Ureter (tissue), 1 donor: ENCODE measurements at places on chromosomes 4 and X.

GRCh38 chr4:186104890-186105646 is 564 bp downstream of the FAM149A start:
- DNase-seq: no peak

DNA sequence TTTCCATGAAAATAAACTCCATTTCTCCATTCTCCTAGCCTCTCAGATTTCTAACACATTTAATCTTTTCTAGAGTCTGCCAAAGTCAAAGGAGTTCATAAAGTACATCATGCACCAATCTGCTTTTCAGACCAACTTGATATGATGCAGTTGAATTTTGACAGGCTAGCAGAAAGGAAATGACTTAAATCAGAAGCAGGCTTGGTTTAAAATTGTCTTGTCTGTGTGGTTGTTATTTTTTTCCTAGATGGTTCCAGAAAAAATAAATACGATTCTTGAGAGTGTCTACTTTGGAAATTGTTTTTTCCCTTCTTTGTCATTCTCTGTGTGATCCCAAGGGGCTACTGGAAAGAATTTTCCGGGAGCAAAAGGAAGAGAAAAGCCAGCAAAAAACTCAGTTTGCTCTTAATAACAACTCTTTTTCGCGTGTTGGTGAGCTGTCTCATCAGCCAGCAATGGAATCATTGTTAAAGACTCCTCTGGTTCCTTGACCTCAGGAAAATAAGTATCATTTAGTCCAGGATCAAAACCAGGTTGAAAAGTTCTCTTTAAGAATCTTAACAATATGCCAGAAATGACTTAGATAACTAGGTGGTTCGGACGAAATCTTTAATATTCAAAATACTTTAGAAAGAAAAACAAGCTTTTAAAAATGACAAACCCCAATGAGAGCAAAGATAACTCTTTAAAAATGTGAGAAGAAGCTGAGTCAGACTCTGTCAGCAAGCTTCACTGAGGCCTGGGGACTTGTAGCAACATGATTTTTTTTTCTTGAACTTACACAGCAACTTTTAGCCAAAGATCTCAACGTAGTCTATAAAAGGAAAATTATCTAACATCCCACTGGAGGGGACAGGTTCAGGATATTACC is 49.7 kb upstream of the GAB1 start:
- no peak for DNase-seq

DNA sequence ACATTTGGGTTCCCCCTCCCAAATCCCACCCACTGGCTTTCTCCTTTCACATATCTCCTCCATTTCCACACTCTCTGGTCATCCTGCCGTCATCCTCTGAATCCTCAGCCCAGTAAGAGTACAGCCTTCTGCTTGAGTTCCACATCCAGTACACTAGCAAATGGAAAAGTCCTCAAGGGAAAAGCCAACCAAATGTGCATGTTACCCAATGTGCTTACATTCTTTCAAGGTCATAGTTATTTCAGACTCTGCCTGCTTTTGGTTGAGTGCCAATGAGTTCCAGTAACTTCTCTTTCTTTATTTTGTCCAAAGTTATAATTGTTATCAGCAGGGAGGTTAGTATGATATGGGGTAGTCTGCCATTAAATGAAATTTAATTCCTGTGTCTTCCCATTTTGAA is 78.1 kb downstream of the SRPX start:
- no peak for DNase-seq

- no peak for DNase-seq
Measured at GRCh38 chr4:138740816-138741745, 274.5 kb upstream of the NOCT start.

- no peak for DNase-seq
Measured at GRCh38 chr4:3801931-3802550, 35.9 kb downstream of the ADRA2C start.

DNA sequence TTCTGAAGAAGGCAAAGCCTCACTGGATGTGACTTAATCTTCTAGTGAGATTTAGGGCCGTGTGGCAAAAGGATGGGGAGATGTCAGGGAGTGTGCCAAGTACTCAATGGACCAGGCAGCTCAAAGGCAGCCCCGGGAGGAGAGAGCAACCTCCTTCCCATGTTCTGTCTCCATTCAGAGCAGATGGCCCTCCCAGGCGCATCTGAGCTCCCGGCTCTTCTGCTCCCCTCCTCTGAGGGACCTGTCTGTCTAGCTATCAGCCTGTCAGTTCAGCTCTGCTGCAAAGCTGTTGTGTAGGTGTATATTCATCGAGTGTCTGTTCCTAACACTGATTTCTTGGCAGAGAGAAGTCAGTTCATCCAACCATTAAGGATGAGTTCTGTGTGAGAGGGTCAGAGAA is 10.9 kb upstream of the PORCN start:
- DNase-seq: no peak

DNA sequence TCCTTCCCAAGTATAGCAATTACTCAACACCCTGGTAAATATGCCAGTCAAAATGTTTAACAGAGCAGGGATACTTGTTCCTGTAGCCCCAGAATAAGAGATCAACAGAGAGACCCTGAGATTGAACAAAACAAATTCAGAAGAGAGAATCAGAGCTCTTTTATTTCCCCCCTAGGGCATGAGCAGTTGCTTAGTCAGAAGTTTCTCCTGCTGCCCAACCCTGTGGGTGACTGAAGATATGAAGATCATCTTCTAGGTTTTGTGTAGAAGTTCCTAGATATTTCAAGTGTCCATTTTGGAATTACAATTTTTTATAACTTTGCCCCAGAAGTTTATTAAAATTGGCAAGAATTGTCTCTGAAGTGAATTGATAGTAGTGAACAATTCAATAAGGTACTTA is 59.1 kb upstream of the RXFP1 start:
- DNase-seq: no peak

GRCh38 chr4:173493041-173493440 is 37.0 kb downstream of the HAND2 start:
- no peak for DNase-seq

DNA sequence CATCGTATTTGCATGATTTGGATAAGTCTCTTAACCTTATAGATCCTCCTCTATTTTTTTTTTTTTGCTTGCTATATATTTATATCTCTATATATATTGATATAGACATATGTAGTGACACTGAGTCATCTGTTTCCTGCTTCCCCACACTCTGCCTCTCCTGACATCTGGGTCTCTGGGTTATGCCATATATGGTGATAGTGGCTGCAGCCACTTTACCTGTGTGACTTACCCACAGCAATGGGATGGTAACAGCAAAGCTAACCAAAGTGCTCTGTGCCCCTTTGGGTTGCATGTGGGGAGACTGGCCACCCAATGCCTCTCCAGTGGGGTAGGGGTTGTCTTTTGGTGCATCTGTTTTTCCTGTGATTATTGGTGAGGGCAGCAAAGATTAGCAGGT is 14.5 kb downstream of the CMC4 start:
- no peak for DNase-seq

GRCh38 chr4:8507196-8507570 is 66.6 kb downstream of the TRMT44 start:
- DNase-seq: no peak

GRCh38 chrX:50180073-50180940 is 20.5 kb downstream of the AKAP4 start:
- DNase-seq: no peak

- peak; percentile 29 for DNase-seq
Measured at GRCh38 chr4:8643986-8644385, 51.4 kb downstream of the CPZ start.

GRCh38 chrX:64975491-64975890 is 759 bp downstream of the ZC4H2 start:
- DNase-seq: no peak

DNA sequence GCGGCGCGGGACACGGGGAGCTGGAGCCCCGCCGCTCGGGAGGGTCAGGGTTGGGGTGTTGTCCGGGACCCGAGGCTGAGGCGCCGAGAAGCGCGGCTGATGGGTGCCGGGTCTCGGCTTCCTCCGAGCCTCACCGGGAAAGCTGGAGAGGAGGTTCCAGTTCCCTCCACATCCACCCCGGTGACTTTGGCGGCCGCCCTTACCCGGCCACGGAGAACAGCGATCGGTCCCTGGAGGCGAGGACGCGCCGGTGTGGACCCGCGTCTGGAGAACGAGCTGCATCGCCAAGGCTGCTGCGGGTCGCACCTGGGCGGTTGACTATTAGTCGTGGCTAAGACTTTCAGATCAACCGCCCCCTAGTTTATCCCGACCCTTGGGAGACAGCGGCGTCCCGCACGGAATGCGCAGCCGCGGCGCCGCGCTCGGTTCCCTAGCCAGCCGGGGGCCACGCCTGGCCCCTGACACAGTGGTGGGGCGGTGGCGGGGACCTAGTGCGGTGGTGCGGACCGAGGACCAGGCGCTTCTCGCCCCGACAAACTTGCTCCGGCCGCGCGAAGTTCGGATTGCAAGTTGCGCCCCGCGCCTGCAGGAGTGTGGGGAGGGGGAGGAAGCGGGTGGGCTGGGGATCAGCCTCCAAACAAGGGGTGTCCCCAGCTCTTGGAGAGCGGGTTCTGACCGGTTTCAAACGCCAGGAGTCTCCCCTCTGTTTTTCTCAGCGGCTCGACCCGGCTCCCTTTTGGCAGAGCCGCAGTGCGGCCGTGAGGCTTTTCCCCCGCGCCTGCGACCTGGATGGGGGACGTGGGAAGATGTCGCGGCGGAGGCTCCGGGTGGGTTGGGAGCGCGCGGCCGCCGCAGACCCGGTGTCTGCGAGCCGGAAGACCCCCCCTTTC is 568 bp downstream of the FHDC1 start:
- DNase-seq: peak; percentile 48

DNA sequence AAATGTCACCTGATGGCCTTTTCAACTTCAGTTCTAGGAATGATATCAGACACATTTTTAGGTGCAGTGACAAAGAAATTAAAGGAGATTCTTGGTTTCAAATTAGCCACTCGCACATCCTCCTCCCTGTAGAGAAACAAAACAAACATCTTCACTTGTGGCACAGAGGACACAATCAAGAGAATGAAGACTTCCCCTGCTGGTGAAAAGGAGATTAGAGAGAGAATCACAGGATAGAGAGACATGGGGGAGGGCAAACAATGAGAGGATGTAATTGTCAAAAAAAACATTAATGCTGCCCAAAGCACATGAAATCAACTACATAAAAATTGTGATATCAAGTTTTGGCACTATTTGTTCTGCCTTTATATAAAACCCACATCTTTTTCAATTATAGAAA is 34.5 kb downstream of the ACE2 start:
- no peak for DNase-seq

DNA sequence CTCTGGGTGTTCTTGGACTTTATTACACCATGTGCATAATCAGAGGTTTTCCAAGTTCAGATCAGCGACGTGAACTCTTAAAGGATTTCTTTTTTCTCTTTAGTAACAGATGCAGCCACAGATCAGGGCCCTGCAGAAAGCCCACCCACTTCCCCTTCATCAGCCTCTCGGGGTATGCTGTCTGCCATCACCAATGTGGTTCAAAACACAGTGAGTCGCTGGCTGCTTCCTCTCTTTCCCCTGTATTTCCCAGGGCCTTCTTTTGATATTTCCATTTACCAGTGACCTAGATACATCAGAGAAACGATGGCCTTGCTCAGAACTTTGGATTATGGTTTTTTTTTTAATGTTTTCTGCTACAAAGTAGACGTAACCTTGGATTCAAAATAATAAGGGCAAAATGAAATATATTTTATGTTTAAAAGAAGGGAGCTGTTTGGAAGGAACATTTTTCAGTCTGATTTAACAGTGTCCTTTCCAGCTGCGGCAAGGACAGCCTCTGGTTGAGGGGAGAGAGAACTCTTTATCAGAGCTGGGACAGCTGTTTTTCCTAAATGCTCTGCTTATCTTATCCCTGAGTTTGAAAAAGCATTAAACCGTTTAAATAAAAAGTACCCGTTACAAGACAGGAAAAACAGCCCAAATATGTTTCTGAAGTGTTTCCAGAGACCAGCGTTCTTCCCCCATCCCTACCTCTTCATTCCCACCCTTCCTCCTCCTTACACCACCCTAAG is 38.2 kb downstream of the FAM114A1 start:
- DNase-seq: no peak

DNA sequence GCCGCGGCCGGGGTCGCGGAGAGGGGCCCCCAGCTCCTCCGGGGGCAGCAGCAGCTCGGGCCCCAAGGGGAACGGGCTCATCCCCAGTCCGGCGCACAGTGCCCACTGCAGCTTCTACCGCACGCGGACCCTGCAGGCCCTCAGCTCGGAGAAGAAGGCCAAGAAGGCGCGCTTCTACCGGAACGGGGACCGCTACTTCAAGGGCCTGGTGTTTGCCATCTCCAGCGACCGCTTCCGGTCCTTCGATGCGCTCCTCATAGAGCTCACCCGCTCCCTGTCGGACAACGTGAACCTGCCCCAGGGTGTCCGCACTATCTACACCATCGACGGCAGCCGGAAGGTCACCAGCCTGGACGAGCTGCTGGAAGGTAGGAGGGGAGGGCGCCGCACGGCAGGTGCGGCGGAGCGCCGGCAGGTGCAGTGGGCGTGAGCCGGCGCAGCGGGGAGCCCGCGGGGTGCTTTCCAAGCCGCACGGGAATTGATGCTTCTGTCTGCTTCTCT is 886 bp downstream of the DCLK2 start:
- no peak for DNase-seq
